Naive thymus-derived CD4-positive, alpha-beta T cell (primary cell): ENCODE measurements at places on chromosomes 11 and 22.

- H3K36me3 ChIP-seq = no peaks in the 10 kb centered on the region
- H3K4me1 ChIP-seq = no peaks in the 10 kb centered on the region
- no peak for DNase-seq
- H3K27ac ChIP-seq = no peak overlapping the region
- H3K4me3 ChIP-seq = no peak overlapping the region
Measured at GRCh38 chr11:102971766-102972165, 16.2 kb upstream of the MMP13 start.

- no peak overlapping the region for H3K27ac ChIP-seq
- H3K4me1 ChIP-seq = no peaks in the 10 kb centered on the region
- no peak overlapping the region for H3K4me3 ChIP-seq
- no peak for DNase-seq
- no peaks in the 10 kb centered on the region for H3K27me3 ChIP-seq
Measured at GRCh38 chr11:66894141-66894540, 37.3 kb downstream of the LRFN4 start.

DNA sequence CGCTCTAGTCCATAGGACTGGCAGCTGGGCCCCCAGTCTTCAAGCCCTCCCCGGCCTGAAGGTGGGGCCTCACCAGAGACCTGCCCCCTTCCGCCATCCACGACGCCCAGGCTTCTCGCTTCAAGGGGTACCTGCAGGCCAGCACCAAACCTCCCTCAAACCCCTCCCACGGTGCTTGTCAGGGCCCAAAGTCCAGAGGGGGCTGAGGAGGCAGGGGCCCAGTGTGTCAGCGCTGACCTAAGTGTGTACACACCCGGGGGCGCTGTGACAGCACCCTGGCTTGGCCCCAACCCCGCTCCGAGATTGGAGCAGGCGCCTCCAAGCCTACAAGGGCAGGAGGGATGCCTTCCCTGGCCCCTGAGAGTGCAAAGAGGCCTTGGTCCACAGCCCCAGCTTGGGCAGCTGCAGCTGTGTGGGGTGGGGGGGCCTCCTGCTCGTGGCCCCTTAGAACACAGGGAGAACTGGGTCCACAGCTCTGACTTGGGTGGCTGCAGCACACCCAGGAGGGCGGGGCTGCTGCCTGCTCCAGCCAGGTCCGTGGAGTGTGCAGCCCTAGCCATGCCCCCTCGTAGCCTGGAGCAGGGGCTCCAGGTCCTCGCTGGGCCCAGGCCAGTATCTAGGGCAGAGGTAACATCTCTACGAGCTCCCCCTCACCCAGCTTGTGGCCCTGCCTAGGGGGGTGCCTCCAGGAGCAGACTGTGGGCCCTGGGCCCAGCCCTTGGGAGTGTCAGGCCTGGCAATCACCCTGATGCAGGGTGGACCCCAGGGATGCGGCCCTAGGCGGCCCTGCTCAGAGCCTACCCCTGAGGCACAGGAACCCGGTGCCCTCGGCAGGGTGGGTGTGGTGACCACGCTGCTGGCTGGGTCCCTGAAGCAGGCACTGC is 4.9 kb downstream of the SBF2 start:
- H3K4me1 ChIP-seq = peaks cover 5% of the 10 kb centered on the region
- H3K36me3 ChIP-seq = no peaks in the 10 kb centered on the region
- H3K27ac ChIP-seq = no peak overlapping the region
- no peak overlapping the region for H3K4me3 ChIP-seq
- peaks cover 2% of the 10 kb centered on the region for H3K27me3 ChIP-seq
- DNase-seq = no peak

- H3K4me1 ChIP-seq = no peaks in the 10 kb centered on the region
- no peak overlapping the region for H3K27ac ChIP-seq
- H3K4me3 ChIP-seq = no peak overlapping the region
- H3K36me3 ChIP-seq = no peaks in the 10 kb centered on the region
- H3K27me3 ChIP-seq = no peaks in the 10 kb centered on the region
Measured at GRCh38 chr22:27250886-27251285, 550.7 kb downstream of the MN1 start.

DNA sequence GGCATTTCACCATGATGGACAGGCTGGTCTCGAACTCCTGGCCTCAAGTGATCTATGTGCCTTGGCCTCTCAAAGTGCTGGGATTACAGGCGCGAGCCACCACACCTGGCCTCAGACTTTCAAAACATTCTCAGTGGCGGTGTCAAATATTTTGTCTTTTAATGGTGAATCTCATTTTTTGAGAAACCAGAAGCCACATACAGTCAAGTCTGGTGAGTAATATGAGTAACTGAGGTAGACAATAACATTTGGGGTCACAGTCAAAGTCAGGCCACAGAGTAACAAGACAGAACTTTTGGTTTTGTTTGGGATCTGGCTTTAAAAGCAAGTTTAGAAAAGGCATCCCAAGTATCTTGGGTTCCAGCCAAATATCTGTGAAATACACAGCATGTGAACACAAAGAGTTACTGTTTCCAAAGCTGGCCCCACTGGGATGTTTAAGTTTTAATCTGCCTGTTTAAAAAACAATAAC is 5.6 kb upstream of the TMA7B start:
- peak overlapping the region; percentile 69 for H3K27ac ChIP-seq
- no peak for DNase-seq
- H3K4me3 ChIP-seq = no peak overlapping the region
- H3K36me3 ChIP-seq = peaks cover 18% of the 10 kb centered on the region
- peaks cover 61% of the 10 kb centered on the region for H3K4me1 ChIP-seq

- H3K27me3 ChIP-seq = no peaks in the 10 kb centered on the region
- no peak for DNase-seq
- no peak overlapping the region for H3K27ac ChIP-seq
- no peaks in the 10 kb centered on the region for H3K4me1 ChIP-seq
Measured at GRCh38 chr11:109958131-109958820, 134.9 kb upstream of the ZC3H12C start.

DNA sequence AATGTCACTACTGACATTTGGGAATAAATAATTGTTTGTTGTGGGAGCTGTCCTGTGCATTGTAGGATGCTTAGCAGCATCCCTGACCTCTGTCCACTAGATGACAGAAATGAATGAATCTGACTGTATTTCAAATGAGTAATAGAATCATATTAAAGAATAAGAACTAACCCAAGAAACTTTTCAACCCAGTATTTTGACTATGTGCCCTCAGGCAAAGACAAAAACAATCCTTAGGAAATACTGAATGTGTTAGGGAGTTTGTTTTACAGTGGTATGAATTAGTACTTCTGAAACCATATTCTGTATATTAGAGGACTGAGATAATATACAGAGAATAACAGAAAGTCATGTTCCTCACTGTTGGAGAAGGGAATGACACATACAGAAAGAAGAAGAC is 320.9 kb upstream of the PITPNB start:
- H3K36me3 ChIP-seq = no peaks in the 10 kb centered on the region
- H3K4me1 ChIP-seq = no peaks in the 10 kb centered on the region
- no peak overlapping the region for H3K4me3 ChIP-seq
- DNase-seq = no peak
- H3K27me3 ChIP-seq = no peaks in the 10 kb centered on the region
- no peak overlapping the region for H3K27ac ChIP-seq

GRCh38 chr11:122198291-122198983 is 82.4 kb upstream of the BLID start:
- DNase-seq = no peak
- H3K27me3 ChIP-seq = no peaks in the 10 kb centered on the region
- H3K4me1 ChIP-seq = no peaks in the 10 kb centered on the region
- H3K36me3 ChIP-seq = no peaks in the 10 kb centered on the region
- H3K4me3 ChIP-seq = no peak overlapping the region
- no peak overlapping the region for H3K27ac ChIP-seq

DNA sequence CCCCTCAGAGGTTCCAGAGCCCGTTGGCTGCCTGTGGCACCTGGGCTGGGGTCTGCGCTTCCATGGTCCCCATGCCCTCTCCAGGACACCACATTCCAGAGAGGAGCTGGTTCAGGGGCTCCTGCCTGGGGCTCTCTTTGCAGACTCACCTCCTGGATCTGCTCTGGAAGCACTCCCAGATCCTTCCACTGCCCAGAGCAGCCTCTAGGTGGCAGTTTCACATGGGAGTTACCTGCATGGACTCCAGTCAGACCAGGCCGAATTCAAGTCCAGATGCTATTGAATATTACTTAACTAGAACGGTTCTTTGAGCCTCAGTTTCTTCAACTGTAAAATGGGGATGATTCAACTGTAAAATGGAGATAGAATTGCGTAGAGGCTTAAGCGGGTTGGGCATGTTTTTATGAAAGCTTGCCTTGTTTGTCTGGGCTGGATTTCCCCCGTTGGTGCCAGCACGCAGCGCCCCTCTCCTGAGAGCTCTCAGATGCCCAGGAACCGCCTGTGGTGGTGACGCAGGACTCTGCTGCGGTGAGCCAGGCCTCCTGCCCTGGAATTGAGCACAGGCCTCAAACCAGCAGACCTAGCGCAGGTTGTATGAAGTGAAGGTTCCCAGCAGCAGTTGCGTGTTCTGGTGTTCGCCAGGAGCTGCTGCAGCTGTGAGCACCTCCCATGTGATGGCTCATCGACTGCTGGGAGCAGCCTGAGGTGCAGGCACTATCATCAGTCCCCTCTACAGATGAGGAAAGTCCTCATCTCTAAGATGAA is 44.2 kb downstream of the LMO1 start:
- no peaks in the 10 kb centered on the region for H3K27me3 ChIP-seq
- no peak for DNase-seq
- no peak overlapping the region for H3K27ac ChIP-seq
- H3K36me3 ChIP-seq = no peaks in the 10 kb centered on the region
